Motor neuron (in vitro differentiated cells): ENCODE measurements at places on chromosomes 7 and 10. TPM values are rescaled to one million over a fixed set of nuclear protein-coding genes. Genes with fewer than 3 reads are reported as not detected.

The PIK3CG gene
- total RNA-seq = not detected in 2 replicates

DNA sequence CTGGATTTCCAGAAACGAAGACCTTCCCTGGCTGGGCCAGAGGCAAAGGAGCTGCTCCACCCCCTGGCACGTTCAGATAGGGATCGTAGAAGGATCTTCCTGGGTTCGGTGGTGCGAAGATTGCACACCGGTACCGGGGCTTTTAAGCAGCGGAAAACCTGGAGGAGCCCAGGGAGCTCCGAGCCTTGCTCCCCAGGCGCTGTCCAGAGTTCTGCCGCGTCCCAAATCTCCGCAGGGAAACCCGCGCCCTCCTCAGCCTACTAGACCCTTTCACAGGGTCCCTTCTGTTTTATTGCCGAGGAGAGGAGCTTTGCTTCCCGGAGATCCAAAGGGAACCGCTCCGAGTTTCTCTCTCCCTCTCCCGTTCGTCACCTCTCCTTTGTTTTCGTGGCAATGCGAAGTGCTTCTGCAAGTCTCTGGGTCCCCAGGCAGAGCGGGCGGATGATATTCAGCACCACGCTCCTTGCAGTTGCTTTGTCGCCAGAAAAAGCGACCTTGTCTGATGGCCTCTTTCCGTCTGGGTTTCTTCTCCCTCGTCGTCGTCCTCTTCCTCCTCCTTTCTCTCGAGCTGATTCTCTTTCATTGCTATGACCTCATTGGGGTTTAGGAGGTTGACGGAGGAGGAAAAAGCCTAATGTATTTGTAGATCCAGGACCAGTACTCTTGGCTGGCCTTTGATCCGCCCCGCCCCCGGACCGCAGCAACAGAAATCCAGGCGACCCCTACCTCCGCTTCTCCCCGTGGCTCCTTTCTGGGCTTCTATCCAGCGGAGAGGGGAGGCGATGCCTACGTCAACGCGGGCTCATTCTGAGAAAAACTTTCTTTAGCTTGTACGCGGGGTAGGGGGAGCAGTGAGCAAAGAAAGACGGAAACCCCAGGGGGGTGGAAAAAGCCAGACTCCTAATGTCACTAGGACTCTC is at the start of gene TMEM196:
TSS of gene TMEM196 (minus strand) at position 777 of the 920 bp plus-strand sequence. CDS start 921 bp downstream, outside the sequence.
- ATAC-seq = peak; percentile 78

DNA sequence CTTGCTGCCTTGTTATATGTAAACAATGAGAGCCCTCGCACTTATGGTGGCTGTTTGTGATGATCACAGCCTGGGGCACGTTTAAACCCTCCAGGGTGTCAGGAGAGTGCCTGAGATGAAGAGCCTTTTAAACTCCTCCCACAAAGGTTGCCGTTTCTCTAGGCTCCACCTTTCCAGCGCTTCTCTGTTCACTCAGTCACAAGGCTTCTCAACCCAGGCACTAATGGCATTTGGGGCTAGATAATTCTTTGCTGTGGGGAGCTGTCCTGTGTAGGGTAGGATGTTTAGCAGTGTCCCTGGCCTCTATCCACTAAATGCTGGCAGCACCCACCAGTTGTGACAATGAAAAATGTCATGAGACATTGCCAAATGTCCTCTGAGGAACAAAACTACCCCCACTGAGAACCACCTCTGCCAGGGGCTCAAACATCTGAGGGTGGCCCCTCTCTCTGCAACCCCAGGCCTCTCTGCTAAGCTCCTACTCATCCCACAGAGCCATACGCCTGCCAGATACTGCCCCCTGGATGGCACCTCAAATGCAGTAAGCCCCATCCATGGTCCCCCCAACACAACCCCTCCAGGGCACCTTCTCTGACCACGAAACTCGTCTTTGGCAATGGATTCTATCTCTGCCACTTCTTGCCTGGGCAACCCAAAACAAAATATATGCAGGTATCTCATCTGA is 144.3 kb upstream of the ZMIZ1 start:
- ATAC-seq = no peak

DNA sequence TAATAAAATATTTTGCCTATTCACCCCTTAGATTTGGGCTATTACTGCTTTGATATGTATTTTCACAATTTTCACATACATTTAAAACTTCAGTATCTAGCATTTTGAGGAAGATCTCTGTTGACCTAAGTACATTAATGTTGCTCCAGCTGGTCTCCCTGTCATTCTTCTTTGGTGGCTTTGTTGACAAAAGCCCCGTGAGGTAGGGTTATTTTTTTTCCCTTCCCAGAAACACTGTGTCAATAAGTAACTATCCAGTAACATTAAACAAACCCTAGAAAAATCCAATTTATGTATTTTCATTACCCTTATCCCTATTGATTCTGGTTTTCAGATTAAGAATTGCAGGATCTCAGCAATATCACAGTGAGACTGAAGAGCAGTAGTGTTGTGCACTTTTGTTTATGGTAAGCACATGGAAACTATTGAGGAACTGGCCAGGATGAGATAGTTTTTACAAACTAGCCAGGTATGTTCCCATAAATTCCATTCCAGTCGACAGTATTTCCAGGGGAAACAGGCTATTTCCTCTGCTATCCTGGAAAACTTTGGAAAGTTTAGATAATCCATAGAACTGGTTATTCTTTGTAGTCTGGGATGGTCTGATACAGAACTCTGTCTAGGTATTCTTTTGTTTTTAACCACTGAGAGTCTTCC is 198.2 kb downstream of the PON1 start:
- ATAC-seq = no peak

The VPS37D gene
- 2.7 and 4.1 TPM in 2 replicates for total RNA-seq

The PPP1R3A gene
- 0.19 and 0.29 TPM in 2 replicates for total RNA-seq

The SEMA3E gene
- 1.2 TPM in 2 replicates for total RNA-seq

GRCh38 chr7:7178081-7178480 is 4.3 kb upstream of the C1GALT1 start:
- no peak for ATAC-seq

The CHN2 gene
- total RNA-seq = 14.8 TPM in 2 replicates

DNA sequence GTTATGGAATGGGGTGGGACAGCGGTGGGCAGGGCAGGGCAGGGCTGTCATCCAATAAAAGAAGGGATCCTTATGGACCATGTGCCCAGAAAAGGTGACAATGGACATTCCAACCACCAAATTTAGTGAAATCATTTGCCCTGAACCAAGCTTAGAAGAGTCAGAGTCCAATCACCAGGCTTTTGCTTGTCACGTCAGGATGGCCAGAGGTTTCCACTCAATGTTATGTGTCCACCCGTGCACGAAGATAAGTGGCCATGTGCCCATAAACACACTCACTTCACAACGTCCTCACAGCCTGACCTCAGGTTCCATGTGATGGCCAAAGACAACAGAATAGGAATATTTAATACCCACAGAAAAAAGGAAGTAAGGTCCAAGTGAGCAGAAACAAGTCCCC is 36.6 kb upstream of the PLPP4 start:
- ATAC-seq = no peak

- peak; percentile 81 for ATAC-seq
These were observed 127.6 kb downstream of the NEURL1 start for GRCh38 chr10:103620891-103621782.

DNA sequence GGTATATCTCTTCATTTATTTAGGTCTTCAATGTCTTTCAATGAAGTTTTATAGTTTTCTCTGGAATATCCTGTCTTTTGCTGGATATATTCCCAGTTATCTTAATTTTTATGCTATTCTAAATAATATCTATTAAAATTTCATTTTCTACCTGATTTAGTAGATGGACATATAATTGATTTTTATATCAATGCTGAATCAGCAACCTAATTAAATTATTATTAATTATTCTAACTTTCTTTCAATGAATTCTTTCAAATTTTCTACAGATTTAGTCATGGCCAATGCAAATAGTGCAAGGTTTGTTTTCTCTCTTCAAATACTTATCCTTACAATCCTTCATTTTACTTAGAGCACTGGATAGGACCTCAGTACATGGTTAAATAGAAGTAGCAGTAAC is 56.8 kb downstream of the DENND11 start:
- ATAC-seq = no peak

The CTAGE15 gene
- not detected in 2 replicates for total RNA-seq

The TRIL gene
- total RNA-seq = 0.63 and 0.85 TPM in 2 replicates

The SNCG gene
- total RNA-seq = 946 and 989 TPM in 2 replicates

GRCh38 chr10:72329290-72330068 is 25.2 kb downstream of the DNAJB12 start:
- no peak for ATAC-seq

- no peak for ATAC-seq
These were observed 80.8 kb downstream of the ADD3 start for GRCh38 chr10:110088367-110089104.

DNA sequence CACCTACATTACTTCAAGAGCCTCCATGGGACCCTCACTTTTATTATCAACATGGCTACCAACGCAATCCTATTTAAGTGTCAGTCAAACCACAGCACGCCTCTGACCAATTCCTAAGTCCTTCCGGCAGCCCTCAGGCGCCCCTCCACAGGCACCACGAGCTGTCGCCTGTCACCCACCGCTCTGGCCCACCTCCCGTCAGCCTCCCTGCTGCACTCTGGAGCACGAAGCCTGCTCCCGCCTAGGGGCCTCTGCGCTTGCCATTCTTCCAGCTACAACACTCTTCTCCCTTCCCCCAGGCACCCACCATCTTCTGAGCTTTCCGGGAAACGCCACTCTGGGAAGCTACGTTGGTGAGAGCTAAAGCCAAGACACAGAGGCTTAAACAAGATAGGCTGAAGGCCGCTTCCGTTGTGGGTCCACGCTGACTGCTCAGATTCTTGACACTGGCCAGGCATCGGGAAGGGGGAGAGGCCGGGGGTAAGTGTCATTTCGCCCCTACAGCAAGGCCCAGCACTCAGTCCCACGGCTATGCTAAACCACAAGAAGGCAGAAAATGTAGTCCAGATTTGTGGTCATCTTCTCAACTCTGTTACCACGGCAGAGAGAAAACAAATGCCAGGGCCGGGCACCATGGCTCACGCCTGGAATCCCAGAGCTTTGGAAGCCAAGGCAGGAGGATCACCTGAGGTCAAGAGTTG is 56.7 kb downstream of the GNA12 start:
- no peak for ATAC-seq

The CNNM1 gene
- total RNA-seq = 2.0 and 2.2 TPM in 2 replicates

The PAPOLB gene
- 0.27 and 0.36 TPM in 2 replicates for total RNA-seq
